Placental pericyte (primary cell): ENCODE measurements at places on chromosomes 4 and X. TPM values are rescaled to one million over a fixed set of nuclear protein-coding genes. Genes with fewer than 3 reads are reported as not detected.

Gene TLR6
- 1.1 and 5.4 TPM in 2 replicates for total RNA-seq

Gene AMOT
- total RNA-seq = 2.6 and 2.9 TPM in 2 replicates

Gene CLCN4
- total RNA-seq = 5.0 and 7.2 TPM in 2 replicates

Gene EREG
- total RNA-seq = 1.3 and 20.9 TPM in 2 replicates

Gene APOOL
- total RNA-seq = 8.5 and 10.7 TPM in 2 replicates
